NCI-H748 treated with DMSO at 0.1 percent for 48 hours (cell line): ENCODE measurements at places on chromosomes 2 and 18.

- no peak for DNase-seq
Measured at GRCh38 chr2:179240481-179241451, 23.9 kb downstream of the SESTD1 start.

- DNase-seq, result no peak
Measured at GRCh38 chr18:11324956-11325882, 175.8 kb upstream of the PIEZO2 start.

DNA sequence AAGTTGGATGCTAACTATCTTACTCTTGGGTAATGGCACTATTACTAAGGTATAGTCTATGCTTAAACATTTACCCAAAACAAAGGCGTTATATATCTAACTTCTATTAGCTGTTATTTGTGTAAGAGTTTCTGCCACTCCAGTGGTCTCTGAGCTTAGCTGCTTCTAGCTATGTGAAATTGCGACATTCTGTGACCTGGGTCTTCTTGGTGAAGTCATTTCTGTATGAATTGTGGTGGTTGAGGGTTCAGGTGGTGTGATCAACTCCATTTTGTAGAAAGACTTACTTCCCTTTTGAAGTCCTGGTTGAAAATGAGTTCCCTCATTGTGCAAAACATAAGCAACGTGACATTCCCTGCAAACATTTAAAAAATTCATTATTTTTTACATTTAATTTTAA lies 221.6 kb downstream of the PIK3C3 start:
- DNase-seq, result no peak

DNA sequence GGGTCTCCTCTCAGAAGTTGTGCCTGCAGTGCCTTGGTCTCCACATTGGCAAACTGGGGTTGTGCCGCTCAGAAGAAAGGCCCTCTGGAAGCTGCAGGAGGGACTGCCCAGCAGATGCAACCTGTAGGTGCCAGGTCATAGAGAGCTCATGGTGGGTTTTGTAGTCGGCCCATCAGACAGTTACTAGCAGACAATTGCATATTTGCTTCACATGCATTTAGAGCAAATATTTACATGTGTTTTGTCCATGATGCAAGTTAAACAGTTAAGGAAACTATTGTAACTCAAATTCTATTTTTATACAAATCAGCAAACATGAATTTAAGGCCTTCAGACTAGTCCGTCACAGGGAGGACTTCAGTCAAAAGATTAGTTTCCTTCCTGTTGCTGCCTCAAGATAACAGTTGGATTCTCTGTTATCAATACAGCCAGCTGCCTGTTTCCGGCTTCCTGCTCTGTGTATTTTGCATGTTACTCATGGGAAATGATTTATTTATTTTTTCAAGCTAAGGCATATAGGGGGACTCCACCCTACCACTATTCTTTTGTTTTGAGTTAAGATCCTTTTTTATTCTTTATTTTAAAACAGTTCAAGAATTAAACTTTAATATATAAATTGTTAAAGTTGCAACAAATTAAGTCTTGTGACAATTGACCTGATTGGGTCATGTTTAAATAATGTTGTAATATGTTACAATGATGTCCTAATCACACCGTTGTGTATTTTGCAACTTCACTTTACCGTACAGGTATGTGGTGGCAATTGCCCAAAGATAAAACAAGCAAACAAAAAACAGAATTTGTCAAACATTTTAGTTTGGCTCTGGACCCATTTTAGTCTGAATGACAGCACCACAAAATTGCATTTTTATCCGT lies 133.5 kb downstream of the SPTBN1 start:
- no peak for DNase-seq

DNA sequence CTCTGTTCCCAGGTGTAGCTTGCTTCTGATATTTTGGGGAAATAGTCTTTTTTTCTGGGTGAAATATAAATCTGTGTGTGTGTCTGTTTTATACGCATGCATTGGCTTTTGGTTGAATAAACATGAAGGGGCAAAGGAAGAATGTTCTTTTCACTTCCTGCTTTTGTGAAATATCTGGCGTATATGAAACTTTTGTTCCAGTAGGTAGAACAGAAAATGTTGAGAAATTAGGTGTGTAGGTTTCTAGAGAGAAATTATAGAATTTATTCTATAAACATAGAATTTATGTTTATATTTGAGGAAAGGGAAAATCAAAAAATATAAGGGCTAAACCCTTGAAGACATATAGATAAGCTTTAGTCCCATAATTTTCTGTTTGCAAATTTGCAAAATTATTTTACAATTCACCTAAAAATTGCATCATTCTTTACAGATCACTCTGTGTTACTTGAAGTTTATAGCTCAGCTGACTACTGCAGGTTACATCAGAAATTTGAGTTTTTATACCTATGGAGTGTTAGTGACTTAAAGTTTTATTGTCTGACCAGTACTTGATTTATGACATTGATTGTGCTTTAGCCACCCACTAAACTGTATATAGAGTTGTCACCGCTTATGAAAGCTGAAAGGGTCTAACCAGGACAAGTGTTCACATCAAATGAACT lies 116.1 kb downstream of the FAM117B start:
- DNase-seq, result no peak

DNA sequence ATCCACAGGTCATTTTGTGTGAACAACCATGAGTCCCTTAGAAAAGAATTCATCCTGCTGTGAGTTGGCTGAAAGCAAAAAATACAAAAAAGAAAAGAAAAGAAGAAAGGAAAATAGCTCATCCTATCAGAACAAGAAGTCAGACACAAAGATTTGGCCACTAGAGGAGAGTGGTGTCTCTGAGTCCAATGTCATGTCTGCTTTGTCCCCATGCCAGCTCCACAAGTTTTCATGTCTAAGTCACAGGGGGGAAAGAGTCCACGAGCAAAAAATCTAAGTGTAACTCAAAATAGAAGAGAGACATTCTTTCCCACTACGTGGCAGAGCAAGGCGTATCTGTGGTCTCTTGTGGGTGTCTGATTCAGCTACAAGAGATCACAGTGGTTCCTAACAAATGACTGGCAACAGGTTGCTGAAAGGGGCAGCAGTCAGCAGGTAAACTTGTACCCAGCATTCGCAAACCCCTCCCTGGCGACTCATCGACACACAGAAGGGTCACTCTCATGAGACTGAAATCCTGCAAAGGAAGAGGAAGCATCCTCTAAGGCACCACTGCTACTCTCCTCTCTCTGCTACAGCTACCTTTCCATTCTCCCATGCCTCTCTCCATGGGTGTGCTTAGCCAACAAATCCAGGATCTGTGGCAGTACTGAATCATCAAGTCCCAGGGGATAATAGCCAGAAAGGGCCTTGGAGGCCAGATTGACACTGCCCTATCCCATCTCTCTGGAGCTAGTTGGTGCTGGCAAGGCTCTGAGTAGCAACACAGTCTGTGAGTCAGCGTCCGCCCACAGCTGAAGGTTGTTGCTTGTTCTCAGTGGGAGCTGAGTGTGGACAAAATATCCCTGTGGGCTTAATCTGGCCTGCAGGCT lies 123.0 kb upstream of the SLC39A10 start:
- DNase-seq, result no peak

GRCh38 chr2:181467966-181468707 lies 11.0 kb downstream of the ITGA4 start:
- no peak for DNase-seq

DNA sequence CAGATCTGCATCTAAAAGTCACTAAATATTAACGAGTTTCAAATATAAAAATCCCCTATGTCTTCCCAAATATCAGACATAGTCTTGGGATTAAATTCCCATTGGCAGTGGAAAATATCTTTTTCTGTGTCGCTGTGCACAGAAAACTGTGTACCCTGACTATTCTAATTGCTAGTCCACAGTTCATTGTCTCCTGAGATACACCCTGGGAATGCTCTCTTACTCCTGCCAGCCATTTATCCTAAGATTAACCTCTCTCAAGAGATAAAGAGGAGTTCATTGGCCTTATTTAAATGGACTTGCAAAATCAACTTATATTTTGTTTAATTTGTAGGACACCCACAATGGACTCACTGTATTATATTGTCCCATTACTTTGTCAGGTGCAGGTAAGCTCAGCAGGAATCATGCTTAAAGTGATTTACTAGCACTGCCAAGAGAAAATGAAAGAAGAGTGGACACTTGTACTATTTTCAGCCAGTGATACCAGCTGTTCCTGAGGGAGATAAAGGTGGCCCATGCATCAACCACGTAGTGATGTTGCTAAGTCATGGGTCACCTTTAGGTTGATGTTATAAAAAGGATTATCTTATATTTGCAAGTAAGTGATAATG lies 553.8 kb downstream of the PIK3C3 start:
- DNase-seq, result peak; percentile 62

GRCh38 chr2:1550658-1551316 lies 137.5 kb downstream of the TPO start:
- DNase-seq, result peak; percentile 3

- DNase-seq, result no peak
Measured at GRCh38 chr2:171792886-171793580, 101.0 kb downstream of the SLC25A12 start.

DNA sequence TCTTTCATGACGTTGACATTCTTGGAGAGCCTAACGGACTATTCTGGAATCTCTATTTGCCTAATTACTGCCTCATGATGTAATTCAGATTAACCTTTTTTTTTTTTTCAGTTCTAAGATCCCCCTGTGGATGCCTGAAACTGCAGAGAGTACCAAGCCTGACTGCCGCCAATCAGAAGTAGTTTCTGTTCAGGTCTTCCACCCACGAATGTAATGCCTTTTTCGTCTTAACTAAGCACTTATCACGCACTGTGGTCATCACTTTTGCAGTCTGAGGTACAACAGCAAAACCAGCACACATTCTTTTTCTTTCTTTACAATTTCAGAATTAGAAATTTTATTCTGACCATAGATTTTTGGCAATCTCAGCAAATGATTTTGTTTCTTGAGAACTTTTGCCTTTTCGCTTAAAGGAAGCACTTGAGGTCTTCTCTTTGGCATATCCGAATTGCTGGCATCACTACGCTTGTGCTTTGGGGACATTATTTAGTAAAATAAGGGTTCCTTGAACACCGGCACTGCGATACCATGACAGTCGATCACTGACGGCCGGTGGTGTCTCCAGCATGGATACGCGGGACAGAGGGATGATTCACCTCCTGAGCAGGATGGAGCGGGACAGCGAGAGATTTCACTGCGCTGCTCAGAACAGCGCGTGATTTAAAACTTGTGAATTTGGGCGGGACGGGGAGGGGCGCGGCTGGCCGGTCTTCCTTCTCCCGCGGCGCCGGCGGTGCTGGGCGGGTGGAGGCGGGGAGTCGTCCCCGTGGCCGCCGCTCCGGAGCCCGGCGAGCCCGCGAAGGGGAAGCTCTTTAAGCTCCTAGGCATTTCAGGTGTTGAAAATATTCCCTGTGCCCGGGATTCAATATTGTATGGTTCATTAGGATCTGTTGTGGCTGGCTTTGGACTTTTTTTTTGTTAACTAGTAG lies 32.0 kb upstream of the GPR55 start:
- DNase-seq, result peak; percentile 27

- no peak for DNase-seq
Measured at GRCh38 chr2:30235008-30235655, 3.8 kb downstream of the LBH start.

GRCh38 chr2:165901620-165902298 lies 51.8 kb downstream of the TTC21B start:
- DNase-seq, result no peak

- no peak for DNase-seq
Measured at GRCh38 chr2:120576509-120577474, 158.9 kb upstream of the GLI2 start.

DNA sequence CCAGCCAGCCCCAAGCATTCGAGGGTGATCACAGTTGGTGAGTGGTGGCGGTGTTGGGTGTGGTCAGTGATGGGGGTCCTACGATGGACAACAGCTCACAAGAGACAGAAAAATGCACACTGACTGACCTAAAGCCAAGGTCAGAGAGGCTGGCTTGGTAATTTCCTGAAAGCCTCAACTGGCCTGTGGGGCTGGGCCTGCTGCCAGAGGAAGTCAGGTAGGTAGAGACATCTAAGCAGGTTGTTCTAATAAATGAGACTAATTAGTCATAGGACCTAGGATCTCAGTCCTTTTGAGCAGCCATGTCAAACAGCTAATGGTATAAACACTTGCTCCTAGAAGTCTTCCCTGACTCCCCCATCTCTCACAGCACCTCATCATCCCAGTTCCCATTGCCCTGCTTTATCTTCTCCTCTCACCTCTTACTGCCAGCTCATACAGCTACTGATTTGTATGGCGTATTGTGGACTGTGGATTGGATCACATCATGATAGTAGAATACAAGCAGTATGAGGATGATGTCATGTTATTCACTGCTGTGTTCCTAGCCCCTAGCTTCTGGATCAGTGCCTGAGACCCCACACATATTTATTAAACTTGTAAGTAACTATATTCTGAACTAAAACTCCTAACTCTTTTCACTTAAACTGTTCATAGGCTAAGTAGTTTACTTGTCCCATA lies 262.9 kb upstream of the KLHL29 start:
- no peak for DNase-seq

GRCh38 chr2:152499331-152499816 lies 164.4 kb downstream of the FMNL2 start:
- DNase-seq, result no peak
